HL-60 (cell line): ENCODE measurements at places on chromosomes 11 and 22.

DNA sequence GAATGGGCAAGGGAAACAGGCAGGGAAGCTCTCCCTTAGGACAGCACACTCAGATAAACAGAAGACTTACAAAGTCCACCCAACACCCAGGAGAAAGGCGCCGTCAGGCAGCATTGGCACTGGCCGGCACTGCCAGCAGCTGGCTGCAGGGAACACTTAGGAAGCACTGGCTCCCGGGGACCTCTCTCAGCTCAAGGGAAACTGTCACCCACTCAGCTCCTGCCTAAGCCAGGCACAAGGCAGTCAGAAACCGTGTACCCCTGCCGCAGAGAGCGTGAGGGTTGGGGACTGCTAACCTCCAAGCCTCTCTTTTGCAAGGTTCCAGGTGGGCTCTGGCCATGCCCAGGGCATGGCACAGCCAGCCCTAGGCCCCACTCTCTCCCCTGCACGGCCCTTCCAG is 64.7 kb downstream of the DGCR2 start:
- no peak for DNase-seq

DNA sequence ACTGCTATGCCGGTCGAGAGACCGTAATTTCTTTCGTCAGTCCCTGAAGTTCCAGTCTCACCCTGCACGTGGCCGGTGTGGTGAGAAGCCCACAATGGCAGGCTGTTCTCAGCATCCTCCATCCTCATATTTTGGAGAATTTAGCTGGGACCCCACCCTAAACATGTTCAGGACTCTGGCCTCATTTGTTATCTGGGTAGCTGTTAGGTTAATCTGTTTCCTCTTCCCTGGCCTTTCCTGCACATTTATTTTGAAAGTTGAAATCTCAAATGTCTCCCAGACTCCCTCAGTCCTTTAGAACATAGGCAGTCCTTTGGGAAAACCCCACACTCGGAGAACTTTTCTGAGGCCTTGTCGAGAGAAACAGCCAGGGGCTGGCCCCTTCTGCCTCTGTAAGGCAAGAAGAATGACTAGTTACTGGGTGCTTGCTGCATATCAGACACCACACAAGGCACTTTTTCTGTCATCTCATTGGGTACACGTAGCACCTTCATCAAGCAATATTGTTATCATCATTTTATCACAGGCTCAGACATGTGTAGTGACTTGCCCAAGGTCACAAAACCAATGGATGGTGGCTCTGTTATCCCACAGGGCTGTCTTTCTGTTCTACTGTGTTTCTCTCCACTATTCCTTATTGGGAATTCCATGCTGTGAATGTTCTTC is 109.3 kb upstream of the CRYBB3 start:
- DNase-seq, result no peak

DNA sequence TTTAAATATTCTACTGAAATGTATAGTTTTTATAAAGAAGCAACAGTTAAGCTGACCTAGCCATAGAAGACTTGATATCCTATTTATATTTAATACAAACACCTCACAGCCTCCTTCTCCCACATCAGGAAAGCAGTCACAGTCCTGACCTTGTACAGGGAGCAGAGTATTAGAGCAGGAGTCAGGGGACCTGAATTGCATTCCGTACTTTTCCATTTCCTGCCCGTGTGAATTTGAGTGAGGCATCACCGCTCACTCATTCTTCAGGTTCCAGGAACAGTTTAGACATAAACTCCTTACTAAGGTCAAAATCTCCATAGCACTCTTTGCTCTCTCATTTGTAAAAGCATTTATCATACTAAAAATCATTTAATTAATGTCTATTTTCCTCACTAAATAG is 482.5 kb upstream of the FAT3 start:
- DNase-seq, result no peak

DNA sequence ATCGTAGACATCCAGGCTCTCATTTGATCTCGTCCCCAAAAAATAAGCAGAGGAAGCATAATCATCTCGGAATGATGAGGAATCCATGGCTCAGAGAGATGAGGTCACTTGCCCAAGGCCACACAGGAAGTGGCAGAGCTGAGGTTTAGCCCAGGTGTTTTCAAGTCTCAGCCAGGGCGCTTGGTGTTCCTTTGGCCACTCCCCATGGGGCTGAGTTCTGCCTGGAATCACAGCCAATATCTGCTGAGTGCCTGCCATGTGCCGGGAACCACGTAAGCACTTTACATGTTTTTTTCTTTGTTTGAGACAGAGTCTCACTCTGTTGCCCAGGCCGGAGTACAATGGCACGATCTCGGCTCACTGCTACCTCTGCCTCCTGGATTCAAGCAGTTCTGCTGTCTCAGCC is 29.5 kb upstream of the MYH9 start:
- no peak for DNase-seq

GRCh38 chr22:32829451-32829851 is 27.9 kb downstream of the TIMP3 start:
- DNase-seq, result no peak
